ENCODE measurements at places on chromosomes 5 and 9.

DNA sequence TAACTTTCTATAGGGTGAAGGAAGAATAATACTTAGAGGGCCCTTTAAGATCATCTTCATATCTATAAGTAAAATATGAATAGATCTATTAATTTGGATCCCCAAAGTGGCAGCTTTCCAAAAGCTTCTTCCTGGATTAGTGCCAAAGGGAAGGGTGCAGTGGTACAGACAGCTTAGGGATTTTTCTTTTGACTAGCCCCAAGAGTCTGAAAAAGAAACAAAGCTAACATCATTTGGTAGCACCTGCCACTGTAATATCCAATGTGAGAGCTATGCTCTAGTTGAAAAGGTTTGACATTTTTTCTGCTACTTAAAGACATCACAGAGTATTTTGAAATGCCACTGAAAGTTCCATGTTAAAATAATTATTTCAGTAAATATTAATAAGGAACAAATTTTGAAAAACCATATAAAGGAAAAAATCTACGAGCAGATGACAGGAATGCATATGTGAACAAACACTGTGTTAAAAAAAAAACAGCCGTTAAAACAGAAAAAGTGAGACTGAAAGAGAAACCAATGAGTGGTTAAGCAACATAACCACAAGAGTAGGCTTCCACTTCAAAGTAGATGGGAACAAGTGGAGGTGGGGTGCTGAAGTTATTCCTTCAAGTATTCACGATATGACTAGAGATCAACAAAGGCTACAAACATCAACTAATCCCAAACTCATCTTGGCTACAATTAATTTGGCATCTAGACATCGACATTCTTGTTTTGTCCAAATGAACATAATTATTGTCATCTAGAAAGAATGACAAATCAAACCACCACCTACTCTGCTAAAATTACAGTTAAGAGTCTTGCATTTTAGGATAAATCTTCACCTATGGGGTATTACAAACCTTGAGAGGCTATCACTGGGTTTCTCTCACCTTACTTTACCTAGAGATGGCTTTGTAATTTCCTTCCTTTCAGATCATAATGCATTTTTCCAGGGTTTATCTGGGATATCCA lies 137.5 kb downstream of the CPLANE1 start:
- DNase-seq: no peak

- no peak for DNase-seq
Measured at GRCh38 chr5:154260224-154260927, 69.8 kb downstream of the GALNT10 start.

DNA sequence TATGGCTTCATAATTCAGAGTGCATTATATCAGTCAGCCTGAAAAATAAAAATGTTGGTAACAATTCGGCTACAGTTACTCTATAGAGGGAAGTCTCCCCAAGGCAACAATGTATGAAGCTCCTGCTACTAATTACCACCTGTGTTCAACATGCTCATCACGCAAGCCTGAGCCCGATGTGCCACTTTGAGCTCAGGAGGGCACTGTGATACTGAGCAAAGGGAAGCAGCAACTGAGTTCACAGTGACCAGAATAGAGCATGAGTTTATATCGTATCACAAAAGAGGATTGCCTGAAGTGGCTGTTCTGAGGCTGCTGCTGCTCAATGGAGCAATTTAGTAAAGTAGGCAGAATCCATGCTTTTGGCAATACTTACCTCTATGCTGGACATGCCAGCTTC lies 202.0 kb upstream of the HAPLN1 start:
- no peak for DNase-seq

DNA sequence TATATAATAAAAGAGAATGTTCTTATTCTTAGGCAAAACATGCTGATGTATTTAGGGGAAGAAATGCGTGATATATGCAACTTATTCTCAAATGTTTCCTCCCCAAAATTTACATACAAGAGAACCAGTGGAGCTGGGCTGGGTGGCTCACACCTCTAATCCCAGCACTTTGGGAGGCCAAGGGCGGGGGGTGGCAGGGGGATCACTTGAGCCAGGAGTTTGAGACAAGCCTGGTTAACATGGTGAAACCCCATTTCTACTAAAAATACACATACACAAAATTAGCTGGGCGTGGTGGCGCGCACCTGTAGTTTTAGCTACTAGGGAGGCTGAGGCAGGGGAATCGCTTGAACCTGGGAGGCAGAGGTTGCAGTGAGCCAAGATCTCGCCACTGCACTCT lies 27.5 kb upstream of the UBTD2 start:
- DNase-seq: no peak

GRCh38 chr9:95557142-95557541 lies 40.4 kb upstream of the PTCH1 start:
- DNase-seq: no peak

DNA sequence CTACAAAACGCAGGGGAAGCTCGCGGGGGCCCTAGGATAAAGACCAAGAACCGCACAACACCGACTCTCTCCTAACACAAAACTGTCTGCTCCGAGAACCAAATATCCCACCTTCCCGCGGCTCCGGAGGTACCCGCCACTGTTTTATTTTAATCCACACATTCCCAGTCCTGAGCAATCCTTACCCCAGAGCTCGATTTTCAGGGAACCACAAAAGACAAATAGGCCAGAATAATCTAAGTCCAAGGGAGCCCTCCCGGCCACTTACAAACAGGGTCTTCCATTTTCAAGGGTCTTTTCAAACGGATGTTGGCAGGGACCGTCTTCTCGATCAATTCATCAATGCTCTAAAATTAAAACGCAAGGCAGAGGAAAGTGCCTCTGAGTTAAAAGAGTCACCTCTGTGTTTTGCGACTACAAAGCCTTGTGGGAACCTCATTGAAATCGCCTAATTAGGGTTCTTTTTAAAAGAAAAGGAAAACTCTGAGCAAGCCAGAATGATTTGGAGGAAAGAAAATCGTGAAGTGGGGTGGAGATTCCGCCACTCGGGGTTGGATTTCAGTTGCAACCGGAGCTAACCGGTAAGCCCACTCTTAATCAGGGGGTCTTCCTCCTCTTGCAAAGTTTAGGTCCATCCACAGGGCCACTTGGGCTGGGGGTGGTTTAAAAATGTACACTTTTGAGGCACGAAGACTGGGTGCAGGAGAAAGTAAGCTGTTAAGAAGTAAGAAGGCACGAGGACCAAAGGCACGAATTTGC lies 1.0 kb downstream of the GLDC start:
- DNase-seq: no peak

GRCh38 chr9:106421772-106422171 lies 441.2 kb upstream of the ZNF462 start:
- no peak for DNase-seq

DNA sequence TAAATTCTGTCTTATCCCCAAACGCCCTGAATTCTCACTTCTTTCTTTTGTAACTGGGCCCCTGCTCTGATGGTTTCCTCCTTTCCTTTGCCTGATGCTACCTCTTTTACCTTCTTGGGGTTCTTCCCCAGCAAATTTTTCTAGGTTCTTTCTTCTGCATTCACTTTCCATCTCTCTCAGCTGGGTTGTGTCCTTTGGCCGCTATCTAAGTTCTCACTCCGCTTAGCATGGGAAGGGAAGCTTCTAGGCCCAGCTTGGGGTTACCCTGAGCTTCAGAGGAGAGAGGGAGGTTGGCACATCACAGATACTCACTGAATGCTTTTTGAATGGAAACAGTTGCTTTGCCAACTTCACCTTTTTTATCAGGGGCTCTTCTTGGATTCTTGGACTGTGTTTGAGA lies 17.0 kb downstream of the PALM2AKAP2 start:
- DNase-seq: no peak

- no peak for DNase-seq
Measured at GRCh38 chr5:74903165-74903787, 37.1 kb upstream of the FAM169A start.

- no peak for DNase-seq
Measured at GRCh38 chr5:39629946-39630345, 205.2 kb upstream of the DAB2 start.

DNA sequence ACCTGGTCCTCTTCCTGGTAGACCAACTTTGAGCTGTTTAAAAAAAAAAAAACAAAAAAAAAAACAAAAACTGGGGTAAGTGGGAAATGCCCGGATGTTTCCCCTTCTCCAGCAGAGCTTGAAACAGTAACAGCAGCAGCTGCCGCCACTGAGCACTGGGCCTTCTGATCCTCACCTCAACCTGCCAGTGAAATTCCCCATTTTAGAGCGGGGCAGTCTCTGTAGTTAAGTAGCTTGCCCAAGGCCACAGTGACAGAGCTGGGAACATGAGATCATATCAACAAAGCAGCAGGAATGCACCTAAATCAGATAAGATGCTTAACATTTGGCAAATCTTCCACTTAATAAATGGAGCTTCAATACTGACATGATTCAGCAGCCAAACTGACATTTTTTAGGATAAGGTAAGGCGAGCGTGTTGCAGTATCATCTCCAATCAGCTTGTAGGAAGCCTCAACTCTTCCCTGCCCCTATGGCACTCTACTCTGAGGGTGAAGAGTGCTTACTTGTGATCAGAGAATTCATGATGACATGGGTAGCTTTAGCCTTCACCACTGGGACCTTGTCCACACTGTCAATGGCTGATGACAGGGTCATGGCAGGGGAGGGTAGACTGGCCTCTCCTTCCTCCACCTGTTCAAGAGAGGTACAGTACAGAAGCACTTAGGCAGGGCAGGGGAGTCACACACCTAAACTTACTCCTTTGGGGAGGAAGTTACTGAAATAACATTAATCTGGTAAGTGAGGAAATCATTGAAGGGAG lies 9.3 kb downstream of the KIAA1191 start:
- no peak for DNase-seq

DNA sequence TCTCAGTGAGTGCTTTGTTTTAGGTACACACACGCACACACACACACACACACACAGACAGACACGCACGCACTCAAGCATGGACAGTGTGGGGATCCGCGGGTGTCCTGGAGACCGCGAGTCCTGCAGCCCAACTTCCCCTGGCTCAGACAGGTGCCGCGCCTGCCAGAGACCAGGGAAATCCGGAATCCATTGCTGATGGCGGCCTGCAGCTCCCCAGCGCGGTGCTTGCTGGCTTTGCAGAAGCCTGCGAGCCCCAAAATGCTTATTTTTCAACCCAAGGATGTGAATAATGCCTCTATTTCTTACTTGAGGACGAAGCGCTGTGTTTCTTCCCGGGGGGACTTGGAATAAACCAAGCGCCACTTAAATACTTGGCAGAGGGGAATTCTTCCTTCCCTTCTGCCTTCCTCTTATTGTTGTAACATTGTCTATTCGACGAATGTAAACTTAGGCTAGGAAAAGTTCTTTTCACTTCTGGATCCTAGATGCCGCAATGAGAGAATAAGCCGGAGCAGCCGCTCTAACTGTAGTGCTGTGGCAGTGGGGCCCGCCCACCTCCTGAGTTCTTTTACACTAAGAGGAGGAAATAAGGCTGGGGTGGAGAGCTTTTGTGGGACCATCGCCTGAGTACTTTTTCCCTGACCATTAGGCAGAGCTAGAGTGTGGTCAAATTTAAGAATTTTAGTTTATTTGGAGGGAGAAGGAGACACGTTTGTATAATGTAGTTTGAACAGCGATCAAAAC lies 802 bp downstream of the ITGA2 start:
- DNase-seq: no peak

DNA sequence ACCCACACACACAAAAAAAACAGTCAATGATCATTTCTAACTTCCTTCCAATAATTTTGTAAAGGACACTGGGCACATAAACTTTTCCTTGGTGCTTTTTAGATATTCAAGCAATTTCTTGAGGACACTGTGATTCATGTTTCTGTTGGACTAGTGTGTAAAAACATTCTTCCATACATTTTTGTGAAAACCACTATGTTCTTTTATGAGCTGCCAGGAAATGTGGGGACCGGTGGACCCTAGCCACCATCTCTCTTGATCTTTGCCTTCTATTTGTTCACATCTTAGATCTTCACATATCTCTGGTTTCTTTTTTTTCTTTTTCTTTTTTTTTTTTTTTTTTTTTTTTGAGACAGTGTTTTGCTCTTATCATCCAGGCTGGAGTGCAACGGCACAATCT lies 287.4 kb downstream of the GLIS3 start:
- DNase-seq: no peak

DNA sequence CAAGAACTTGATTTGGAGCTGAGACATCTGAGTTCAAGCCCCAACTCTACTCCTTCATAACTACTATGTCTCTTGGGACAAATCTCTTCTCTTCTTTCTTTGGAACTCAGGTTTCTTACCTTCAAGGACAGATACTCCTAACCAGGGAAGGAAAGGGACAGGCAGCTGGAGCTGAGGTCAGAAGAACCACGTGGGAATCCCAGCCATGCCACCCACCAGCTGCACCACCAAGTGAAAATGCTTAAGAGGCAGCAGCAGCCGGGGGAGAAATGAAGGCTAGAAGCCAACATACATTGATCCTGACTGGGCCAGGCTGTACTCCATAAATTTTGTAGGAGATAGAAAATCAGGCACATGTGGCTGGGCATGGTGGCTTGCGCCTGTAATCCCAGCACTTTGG lies 9.6 kb upstream of the OR5C1 start:
- DNase-seq: no peak

- no peak for DNase-seq
Measured at GRCh38 chr5:150703762-150704161, 2.9 kb upstream of the RBM22 start.

GRCh38 chr5:150295172-150295634 lies 5.6 kb upstream of the CAMK2A start:
- peak; percentile 51 for DNase-seq

- DNase-seq: no peak
Measured at GRCh38 chr5:93883459-93883858, 142.1 kb upstream of the POU5F2 start.

DNA sequence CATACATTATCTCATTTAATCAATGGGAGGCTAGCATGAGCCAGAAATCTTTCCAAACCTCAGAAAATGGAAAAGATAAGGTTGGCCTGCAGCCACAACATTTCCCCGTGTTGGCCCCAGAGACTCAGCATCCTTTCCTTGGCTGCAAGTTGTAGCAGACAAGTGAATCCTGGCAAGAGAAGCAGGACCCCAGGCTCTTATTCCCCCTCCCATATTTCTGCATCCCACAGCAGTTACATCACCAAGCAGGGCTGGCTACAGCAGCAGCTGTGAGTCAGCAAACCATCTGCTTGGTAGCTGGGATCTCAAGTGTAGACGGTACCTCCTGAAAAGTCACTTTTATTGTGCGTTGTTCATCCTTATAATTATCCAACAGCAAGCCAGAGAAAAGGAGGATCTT lies 212.4 kb downstream of the GNA14 start:
- no peak for DNase-seq

- no peak for DNase-seq
Measured at GRCh38 chr9:104944356-104944755, 16.4 kb upstream of the ABCA1 start.

GRCh38 chr5:138874771-138875551 lies at the start of gene LRRTM2:
LRRTM2 (minus strand) TSS chr5:138875335; CDS start chr5:138874911, 424 bp downstream.
- peak; percentile 27 for DNase-seq

DNA sequence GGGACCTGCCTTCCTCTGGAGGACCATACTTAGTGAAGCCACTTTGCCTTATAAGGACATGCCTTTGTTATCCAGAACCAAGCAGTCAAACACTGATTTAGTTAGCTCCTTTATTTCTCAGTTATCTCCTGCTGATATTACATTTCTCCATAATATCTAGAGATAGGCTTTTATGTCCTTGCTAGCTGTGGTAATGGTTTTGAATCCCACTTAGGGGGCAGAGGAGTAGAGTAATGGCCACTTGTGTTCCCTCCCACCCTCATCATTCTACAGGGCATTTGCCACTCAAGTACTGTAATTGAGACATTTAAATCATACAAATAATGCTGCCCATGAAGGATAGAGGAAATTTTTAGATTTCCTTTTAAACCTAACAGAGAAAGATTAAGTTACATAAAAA lies 80.9 kb downstream of the DOCK8 start:
- DNase-seq: no peak

All from NCI-H510A treated with DMSO at 0.1 percent for 48 hours (cell line).